ENCODE measurements at places on chromosomes 3 and 15.

DNA sequence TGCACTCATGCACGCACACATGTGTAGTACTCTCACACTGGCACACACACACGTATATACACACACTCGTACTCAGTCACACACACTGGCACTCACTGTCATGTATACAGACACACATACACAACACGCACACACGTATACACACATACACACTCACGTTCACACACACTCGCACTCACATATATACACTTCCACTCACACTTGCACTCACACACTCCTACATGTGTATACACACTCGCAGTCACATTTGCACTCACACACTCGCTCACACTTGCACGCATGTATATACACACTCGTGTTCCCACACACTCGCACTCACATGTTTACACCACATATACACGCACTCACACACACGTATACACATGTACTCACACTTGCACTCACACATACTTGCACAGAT, 1.5 kb downstream of the PLA2G4F start:
- no peak for DNase-seq

- no peak for DNase-seq
Observed at GRCh38 chr15:78922527-78922926, 22.3 kb downstream of the CTSH start.

- DNase-seq: no peak
Observed at GRCh38 chr15:38463893-38464292, 10.0 kb downstream of the FAM98B start.

DNA sequence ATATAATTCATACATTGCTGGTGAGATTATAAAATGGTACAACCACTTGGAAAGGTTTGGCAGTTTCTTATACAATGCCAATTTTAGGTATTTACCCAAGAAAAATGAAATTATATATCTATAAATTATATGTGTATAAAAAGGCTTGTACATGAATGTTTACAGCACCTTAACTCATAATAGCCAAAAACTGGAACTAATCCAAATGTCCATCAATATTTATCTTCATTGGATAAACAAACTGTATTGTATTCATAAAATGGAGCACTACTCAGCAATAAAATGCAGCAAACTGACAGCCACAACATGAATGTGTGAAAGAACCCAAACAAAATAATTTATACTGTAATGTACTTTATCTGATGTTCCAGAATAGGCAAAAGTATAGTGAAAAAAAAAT, 33.6 kb upstream of the EIF5A2 start:
- no peak for DNase-seq

DNA sequence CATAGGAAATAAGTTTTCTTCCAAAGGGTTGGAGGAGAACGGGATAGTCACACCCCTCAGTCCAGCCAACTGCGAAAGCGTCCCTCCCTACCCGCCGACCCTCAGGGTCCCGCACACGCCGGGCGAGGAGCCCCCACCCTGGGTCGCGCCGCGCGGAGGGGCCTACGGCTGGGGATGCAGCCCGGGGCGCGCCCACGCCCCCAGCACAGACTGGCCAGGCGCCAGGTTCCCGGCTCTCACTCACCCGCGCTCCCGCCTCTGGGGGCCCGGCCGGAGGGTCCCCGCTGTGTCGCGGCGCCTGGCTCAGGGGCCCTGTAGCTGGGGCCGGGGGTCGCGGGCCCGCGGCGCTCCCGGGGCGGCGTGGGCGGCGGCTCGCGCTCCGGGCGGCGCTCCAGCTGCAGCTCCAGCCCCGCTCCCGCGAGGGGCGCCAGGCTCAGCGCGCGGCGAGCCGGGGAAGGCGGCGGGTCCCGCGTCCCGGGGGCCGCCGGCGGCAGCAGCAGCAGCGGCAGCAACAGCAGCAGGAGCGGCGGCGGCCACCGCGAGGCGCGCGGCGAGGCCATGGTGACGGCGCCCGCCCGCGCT, 375 bp downstream of the HEG1 start:
- DNase-seq: no peak

DNA sequence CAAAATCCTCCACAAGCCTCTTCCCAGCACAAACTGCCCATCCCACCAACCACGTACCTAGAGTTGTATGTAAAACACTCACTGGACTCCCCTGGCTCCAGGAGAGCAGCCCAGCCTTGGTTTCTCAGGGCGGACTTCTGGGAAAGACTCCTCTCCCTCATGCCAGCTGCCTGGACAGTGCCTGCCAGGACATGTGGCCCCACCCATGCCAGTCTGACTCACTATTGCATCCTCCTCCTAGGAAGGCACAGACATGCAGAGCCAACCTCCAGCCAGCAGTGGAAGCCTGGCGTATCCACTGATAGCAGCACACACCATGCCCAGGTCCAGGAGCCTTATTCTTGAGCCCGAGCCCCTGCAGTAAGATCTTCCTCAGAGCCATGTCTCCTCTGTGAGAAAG, 8.6 kb downstream of the PKM start:
- DNase-seq: peak; percentile 98

- DNase-seq: peak; percentile 12
Observed at GRCh38 chr3:54533856-54534255, 394.0 kb downstream of the LRTM1 start.

- no peak for DNase-seq
Observed at GRCh38 chr15:91521996-91522395, 331.5 kb upstream of the SLCO3A1 start.

DNA sequence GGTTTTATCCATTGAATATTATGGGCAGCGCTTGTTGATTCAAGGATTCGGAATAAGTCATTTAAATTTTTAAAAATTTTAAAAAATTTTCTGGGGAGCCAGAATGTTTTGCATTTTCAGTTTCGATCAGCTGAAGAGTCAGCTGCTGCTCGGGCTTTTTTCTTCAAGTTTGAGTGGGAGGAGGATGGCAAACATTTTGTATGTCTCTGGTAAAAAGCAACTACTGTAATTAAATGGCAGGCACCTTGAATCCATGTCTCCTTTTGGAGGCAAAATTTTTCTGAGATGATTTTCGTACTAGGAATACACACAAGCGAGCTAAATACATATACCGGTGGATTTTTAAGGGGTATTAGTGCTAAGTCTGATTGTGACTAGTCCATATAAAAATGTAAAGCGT, 612 bp downstream of the C3orf38 start:
- DNase-seq: no peak

GRCh38 chr3:193230610-193231009, 10.4 kb upstream of the PLAAT1 start:
- DNase-seq: no peak

DNA sequence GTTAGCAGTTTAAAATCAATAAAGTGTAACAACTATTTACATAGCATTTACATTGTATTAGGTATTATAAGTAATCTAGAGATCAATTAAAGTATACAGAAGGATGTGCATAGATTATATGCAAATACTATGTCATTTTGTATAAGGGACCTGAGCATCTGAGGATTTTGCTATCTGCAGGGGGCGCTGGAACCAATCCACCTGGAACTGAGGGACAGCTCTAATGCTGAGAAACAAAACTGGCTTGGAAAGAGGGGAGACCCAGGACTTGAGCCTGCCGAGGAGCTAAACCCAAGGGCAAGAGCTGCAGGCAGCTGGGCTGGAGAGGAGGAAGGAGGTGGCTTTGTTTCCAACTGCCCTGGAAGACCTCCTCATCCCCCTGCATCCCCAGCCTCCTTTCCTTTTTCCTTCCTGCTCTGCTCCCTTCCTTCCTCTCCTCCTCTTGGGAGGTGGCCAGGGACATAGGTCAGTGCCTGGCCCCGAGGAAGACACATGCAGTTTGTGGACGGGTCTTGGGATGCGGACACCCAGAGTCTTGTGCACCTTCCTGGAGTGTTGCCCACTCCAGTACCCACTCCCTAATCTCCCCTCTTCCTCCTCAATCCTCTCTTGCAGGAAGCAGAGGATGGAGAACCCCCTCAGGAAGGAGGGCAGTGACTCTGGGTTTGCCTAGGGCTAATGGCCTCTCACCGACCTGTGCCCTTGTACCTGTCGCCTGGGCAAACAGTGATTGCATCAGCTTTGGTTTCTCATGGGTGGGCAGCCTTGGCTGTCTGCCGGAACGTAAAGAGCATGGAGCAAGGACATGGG, 825 bp upstream of the RTP3 start:
- peak; percentile 43 for DNase-seq

- DNase-seq: no peak
Observed at GRCh38 chr3:31572236-31573004, 39.7 kb downstream of the STT3B start.

DNA sequence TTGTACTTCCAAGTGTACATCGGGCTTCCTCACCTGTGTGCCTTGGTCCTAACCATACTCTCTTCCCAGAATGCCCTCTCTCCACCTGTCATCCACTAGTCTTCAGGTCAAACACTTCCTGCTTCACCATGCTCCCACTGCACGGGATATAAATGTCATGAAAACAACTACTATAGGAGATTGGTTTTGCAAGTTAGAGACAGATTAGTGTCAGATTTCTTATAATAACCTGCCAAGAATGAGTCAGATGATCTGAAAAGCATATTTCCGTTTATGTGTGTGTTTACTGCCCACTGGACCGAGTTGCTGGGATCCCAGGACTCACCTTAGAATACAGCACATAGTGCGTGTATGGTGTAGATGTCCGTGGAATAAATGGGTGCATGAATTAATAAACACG, 21.4 kb downstream of the PLA1A start:
- peak; percentile 18 for DNase-seq

DNA sequence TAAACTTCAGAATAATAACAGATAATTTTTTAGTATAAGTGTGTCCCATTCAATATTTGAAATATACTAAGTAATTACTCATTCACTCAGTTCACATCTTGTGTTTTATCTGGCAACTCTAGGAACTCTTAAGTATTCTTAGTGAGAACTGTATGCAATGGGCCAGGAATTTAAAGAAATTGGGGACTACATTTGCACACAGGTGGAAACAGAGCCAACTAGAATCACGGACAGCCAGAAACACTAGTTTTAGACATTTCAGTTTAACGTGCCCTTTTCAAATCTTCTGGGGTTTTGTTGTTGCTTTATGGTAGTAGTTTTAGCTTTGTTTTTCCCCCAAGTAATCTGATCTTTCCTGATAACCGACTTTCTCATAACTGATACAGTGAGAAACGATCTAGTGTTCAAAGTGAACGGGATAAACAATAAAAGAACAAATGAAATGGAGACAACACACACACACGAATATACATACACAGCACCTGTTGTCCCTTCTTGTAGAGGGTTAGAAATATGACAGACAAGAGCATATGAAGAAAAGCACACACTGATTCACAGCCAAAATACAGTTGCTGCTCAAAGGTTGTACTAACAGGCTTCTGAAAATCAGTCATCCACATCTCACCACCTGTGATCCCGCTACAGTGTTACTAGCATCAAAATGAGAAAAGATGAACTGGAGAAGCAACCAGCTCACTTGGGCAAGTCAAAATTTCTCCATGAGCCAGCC, 167.0 kb downstream of the FMN1 start:
- DNase-seq: no peak

- no peak for DNase-seq
Observed at GRCh38 chr3:112569265-112569664, 7.4 kb downstream of the SLC35A5 start.

- no peak for DNase-seq
Observed at GRCh38 chr3:113441051-113441770, at the start of gene CFAP44. TSS of gene CFAP44 (minus strand) at chr3:113441493. CDS start at chr3:113433664, 7,829 bp downstream.

DNA sequence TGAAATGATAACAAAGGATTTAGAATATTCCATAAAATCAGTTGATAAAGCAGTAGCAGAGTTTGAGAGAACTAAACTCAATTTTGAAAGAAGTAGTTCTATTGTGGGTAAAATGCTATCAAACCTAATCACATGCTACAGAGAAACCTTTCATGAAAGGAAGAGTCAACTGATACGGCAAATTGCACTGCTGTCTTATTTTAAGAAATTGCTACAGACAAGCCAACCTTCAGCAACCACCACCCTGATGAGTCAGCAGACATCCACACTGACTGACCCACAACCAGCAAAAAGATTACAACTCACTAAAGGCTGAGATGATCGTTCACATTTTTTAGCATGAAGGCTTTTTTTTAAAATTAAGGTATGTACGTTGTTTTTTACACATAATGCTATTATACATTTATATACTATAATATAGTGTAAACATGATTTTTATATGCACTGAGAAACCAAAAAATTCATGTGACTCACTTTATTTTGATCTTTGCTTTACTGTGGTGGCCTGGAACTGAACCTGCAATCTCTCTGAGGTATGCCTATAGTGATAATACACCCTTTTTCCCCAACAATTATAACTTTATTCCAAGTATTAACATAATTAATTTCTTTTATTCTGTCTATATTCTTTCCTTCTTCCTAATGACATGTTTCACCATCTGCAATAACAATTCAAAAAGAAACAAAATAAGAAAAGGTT, 109.9 kb downstream of the TBC1D5 start:
- peak; percentile 67 for DNase-seq

- DNase-seq: peak; percentile 84
Observed at GRCh38 chr3:50121072-50122032, 32.6 kb downstream of the RBM5 start.

DNA sequence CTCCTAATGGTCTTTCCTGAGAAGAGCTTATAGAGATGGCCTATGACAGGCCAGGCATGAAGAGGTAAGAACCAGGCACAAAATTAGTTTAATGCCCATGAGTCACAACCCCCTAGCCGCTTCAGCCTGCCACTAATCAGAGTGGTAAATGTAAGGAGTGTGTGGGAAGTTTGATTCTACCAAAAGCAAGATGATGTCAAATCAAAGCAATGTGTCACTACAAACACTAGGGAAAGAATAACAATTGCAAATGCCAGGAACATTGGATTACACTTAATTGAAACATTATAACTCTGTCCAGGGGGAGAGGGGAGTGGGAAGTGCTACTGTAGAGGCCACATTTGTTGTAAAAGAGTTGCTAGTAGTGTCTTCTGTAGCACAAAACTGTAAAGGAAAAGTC, 596.6 kb upstream of the AGTR1 start:
- no peak for DNase-seq

DNA sequence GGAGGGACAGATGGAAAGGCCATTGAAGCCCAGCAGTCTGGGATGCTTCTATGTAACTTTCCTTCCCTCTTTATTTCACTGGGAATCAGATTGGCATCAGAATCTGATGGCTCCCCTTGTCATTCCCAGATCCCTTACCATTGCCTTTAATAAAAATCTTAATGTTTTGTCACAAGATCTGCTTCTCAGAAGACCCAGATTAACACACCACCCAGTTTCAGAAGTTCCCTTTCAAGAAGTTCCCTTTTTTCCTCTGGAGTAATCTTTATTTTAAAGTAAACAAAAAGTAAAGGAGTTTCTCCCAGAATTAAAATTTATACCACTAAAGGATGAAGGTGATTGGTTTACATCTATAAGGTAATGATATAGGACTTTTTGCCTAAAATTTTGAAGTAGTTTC, 76.4 kb downstream of the UBR1 start:
- no peak for DNase-seq

GRCh38 chr15:74159773-74160172, 13.7 kb upstream of the ISLR start:
- no peak for DNase-seq

- no peak for DNase-seq
Observed at GRCh38 chr3:49134471-49135265, 1.8 kb upstream of the LAMB2 start.

GRCh38 chr3:43768381-43768973, 77.7 kb downstream of the ABHD5 start:
- peak; percentile 81 for DNase-seq

- DNase-seq: no peak
Observed at GRCh38 chr3:36944641-36945270, at the start of gene TRANK1. TSS of gene TRANK1 (minus strand) at chr3:36945054. CDS start at chr3:36944809, 245 bp downstream.

Measured in MCF 10A (cell line).